Osteocyte (in vitro differentiated cells): ENCODE measurements at places on chromosomes 6 and 20. TPM values are rescaled to one million over a fixed set of nuclear protein-coding genes. Genes with fewer than 3 reads are reported as not detected.

The LPIN3 gene
- total RNA-seq = 2.9 and 3.2 TPM in 2 replicates

The GSTA1 gene
- not detected in 2 replicates for total RNA-seq

The SMLR1 gene
- not detected in 2 replicates for total RNA-seq

The SIRPG gene
- not detected in 2 replicates for total RNA-seq

The MMP24OS gene
- total RNA-seq = 118 and 120 TPM in 2 replicates

The WFDC12 gene
- not detected in 2 replicates for total RNA-seq

The VSX1 gene
- total RNA-seq = not detected in 2 replicates

The OR12D3 gene
- total RNA-seq = not detected in 2 replicates

The SUMO4 gene
- total RNA-seq = 1.5 and 2.9 TPM in 2 replicates

The ZC2HC1B gene
- not detected in 2 replicates for total RNA-seq
